Mesenteric fat pad (tissue), 1 donor: ENCODE measurements at places on chromosomes 1 and 21. TPM values are rescaled to one million over a fixed set of nuclear protein-coding genes. Genes with fewer than 3 reads are reported as not detected.

Gene ZNF648
- not detected for total RNA-seq

Gene CASZ1
- 8.4 TPM for total RNA-seq

Gene OR2AK2
- not detected for total RNA-seq

Gene CD2
- 2.3 TPM for total RNA-seq

Gene S100A1
- 12.6 TPM for total RNA-seq

Gene FTCD
- total RNA-seq = 0.32 TPM

Gene PRCC
- total RNA-seq = 64.4 TPM

GRCh38 chr1:16440131-16440469, 424 bp upstream of the NECAP2 start:
- no peak for DNase-seq

GRCh38 chr1:98410082-98410481, 251.4 kb upstream of the SNX7 start:
- no peak for DNase-seq

DNA sequence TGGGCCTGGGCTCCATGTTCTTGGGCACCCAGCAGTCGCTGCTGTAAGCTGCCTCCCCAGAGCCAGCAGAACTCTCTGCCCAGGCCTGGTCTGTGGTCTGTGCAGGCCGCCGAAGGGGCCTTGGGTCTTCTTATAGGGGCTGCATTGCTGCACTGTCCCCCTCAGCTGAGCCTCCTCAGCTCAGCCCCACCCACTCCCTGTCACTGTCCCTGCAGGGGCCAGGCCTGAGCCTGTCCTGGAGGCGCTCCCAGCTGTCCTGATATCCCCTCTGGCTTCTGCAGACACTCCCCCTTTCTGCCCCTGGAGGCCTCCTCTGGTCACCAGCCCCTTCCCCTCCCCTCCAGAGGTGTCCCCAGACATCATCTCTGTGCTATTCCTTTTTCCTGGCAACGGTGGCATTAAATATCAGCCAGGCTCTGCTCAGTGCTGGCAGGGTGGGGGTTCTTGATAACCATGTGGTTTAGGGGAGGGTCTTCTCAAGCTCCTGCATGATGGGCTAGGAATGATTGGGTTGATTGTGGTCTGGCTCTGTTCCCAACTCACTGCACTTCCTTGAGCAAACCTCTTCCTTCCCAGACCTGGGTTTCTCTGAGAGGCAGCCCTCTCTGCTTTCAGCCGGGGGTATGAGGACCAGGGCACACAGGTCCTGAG, 3.7 kb upstream of the FOXO6 start:
- DNase-seq = peak; percentile 59

GRCh38 chr1:42177541-42177981, 13.0 kb upstream of the GUCA2A start:
- DNase-seq = no peak

DNA sequence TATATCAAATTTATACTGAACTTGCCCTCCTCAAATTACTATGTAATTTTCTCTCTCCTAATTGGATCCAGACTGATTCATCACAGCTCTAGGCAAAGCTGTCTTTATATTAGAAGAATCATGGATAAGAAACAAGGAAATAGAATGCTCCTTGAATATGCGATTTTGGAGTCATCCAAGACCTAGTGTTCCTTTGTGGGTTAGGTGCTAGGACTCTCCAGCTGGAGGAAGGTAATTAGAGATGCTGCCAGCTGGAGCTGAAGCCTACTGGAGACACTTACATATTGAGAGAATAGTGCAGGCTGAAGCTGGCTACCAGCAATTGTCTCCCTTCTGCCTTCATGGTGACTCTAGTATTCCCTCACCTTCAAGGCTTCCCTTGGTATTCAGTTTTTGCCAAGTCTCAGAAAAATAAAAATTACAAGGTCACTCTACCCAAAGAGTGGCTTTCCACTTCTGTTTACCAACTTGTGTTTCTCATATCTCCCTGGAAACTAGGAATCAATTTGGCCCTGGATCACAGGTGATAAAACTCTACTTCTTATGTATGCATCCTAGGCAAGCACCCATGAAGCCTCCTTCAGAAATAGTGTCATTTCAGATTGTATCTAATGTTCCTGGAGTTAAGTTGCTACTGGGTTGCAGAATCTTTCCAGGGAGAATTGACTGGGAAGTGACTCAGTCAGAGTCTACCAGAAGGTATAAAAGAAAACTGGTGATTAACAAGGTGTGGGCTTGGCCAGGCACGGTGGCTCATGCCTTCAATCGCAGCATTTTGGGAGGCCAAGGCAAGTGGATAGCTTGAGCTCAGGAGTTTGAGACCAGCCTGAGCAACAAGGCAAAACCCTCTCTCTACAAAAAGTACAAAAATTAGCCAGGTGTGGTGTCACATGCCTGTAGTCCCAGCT, 24.4 kb upstream of the DOCK7 start:
- DNase-seq = no peak

- DNase-seq = no peak
Measured at GRCh38 chr1:156509424-156510034, 9.0 kb upstream of the MEF2D start.

GRCh38 chr1:79501153-79501552, 494.6 kb upstream of the ADGRL4 start:
- DNase-seq = no peak

DNA sequence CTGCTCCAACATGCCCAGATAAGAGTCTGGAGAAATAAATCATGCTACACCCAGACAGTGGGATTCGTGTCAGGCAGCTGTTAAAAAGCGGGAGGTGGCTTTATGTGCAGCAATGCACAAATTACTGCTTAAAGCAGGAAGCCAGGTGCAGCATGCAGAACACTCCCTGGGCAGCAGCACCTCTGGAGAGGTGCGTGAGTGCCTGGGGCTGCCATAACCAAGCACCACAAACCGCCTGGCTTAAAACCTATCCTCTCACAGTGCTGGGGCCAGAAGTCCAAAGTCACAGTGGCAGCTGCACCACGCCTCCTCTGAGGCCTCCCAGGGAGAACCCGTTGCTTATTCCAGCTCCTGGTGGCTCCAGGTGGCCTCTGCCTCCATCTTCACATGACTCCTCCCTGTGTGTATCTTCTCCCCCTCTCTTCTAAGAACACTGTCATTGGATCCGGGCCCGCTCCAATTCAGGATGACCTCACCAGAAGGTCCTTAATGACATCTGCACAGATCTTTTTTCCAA, 115.6 kb downstream of the SIK1 start:
- no peak for DNase-seq

DNA sequence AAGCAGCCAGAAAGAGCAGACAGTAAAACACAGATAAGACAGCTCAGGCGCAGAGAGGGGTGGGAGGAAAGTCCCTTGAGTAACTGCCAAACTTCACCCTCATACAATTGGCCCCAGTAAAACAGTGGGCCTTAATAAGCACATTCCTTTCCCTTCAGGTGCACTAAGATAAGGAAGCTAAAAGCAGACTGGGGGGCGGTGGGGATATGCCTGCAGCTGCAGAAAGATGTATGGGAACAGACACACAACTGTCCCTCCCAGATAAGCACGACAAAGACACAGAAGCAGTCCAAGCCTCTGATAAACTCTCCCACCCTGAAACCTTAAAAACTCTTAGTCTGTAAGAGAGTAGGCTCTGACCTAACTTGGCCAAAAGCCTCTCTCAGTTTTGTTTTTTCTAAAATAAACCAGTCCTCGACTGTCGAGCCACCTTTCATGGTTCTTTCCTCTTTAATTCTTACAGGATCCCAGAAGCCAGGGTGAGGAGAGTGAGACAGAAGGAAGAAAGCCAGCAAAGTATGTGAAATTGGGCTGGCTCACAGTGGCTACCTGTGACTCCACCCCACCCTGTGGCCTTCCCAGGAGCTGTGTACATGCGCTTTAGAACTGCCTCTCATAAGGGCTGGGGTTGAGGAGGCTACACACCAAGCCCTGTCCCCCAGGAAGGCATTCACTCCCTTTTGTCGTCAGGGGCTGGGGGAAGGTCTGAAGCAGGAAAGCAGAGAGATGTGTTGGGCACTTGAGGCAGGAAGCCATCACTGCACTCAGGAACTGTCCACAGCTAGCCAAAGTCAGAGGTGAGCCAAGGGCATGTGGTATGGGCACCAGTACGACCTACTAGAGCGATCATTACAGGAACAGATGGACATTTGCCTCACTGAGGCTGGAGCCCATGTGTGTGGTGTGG, 4.6 kb downstream of the PGLYRP4 start:
- DNase-seq = no peak

DNA sequence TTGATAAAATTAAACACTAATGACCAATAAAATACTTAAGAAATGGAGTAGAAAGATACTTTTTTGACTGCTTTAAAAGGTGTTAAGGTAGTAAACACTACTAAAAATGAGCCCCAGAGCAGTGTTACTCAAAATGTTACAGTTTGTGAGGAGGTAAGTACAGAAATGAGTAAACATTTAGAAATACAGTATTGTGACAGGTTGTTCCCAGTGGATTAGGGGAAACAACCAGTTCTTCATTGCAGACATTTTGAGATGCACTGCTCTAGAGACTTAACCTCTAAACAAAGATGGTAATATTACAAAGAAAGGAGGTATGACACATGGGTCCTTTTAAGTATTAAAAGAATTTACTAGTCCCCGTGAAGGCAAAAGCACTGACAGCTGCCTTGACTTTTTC, 12.7 kb downstream of the DHX9 start:
- DNase-seq = no peak

- DNase-seq = no peak
Measured at GRCh38 chr21:46041183-46041582, 56.7 kb upstream of the COL6A2 start.

DNA sequence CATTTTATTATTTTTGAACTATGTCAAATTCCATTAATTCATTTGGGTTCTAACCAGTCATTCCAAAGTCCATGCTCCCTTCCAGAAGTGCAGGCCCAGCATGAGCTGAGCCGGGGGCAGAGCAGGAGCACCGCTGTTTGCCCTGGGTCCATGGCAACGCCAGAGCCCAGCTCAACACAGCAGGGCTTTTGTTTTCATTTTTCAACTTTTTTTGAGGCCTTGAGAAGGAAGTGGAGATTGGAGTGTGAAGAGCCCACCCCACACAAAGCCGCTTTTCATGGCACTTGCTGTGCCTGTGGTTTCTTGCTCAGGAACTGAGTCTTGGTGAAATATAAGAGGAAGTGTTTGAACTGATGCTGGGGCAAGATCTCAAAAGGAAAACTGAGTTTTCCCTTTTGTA, 13.2 kb upstream of the PRMT2 start:
- no peak for DNase-seq

DNA sequence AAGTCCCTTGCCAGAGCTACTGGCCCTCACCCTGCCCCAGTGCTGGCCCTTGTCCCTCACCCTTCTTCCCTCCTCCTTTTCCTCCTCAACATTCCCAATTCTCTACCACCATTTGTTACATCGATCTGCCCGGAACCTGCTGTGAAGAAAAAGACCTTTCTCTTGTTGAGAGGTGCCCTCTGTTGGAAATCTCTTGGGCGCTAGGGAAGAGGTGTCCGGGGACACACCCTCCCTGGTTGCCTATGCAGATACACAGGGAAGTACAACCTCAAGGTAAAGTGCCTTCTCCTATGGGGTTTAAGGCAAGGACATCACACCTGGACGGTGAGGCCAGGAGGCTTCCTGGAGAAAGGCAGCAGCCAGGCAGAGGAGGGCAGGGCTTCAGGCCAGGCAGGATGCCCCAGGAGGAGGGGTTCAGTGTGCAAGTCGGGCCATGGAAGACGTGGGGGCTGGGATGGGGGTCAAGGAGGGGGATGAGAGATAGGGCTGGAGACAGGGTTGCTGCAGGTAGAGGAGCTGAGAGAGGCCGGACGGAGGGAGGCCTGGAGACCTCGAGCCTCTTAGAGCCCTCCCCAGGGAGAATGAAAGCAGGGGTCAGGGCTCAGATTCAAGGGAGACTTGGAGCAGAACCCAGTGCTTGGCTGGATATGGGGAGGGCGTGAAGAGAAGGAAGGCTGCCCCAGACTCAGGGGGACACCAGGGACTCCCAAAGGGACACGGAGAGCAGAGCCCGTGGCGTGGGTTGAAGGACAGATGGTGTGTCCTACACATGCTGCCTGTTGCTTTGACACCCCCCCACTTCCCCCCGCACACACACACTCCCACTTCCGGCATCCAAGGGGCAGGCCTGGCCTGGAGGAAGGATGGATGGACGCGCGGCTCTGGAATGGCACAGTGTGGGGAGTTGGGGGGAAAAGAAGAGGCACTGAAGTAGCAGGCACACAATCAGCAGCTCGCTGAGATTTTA, 44.5 kb downstream of the RIPK4 start:
- DNase-seq = no peak

DNA sequence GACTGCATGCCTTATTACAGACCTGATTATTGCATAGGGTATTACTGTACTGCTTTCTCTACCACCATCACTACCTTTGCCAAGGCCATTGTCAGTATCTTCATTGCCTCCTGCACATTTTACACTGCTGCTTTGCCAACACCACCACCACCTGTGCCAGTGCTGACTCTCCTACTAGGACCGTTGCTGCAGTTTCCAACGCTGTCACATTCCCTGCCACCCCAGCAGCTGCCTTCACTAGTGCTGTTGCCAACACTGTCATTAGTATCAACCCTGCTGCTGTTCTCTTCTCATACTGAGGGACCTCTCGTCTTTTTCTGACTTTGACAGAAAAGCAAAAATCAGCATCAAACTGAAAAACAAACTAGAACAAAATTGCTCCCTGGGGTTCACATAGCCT, 394.9 kb upstream of the B3GALT2 start:
- DNase-seq = no peak

- DNase-seq = no peak
Measured at GRCh38 chr1:37100310-37100709, 66.0 kb upstream of the GRIK3 start.

GRCh38 chr1:188903241-188903640, 1574.4 kb downstream of the BRINP3 start:
- no peak for DNase-seq

GRCh38 chr1:218304281-218305039, 19.4 kb downstream of the RRP15 start:
- DNase-seq = no peak

DNA sequence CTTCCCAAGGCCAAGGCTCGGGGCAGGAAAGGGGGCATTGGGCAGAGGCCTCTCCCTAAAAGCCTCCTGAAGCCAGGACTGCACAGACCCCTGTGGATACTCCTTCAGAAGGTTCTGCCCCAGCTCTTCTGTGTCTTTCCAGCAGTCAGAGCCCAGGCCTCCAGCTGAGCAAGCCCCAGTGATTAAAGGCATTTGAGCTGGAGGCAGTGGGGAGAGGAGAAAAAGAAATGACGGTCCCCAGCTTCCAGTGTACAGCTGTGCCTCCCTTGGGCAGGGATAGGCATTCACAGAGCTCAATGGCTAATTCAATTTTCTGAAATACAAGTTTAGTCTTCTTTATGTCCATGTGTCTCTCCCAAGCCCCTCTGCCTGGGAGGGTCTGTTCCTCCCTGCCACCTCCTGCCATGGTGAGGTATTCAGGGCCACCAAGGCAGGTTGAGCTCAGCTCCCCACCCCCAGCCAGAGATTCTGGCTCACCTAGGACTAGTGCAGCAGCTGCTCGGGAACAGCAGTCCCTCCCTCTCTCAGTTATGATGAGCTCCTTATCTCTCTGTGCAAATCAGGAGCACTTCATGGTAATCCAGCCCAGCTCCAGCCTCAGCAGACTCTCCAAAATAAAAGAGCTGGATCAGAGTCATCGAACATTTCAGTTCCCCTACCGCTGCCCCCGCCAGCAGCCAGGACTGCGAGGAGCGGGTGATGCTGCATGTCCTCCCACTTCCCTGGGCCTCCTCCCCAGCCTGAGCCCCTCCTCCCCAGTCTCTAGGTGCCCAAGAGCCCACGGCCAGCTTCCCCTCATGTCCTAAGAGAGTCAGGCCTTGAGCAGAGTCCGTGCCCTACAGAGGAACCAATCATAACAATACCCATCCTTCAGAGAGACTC, 208.4 kb upstream of the ZC3H12A start:
- no peak for DNase-seq
